ENCODE measurements at places on chromosomes 4 and X.

GRCh38 chrX:47176101-47176740 is 17.4 kb upstream of the UBA1 start:
- DNase-seq: no peak

- DNase-seq: no peak
Measured at GRCh38 chrX:103356858-103357257, 552 bp downstream of the TCEAL9 start.

GRCh38 chr4:15340332-15340731 is 87.5 kb upstream of the C1QTNF7 start:
- DNase-seq: no peak

DNA sequence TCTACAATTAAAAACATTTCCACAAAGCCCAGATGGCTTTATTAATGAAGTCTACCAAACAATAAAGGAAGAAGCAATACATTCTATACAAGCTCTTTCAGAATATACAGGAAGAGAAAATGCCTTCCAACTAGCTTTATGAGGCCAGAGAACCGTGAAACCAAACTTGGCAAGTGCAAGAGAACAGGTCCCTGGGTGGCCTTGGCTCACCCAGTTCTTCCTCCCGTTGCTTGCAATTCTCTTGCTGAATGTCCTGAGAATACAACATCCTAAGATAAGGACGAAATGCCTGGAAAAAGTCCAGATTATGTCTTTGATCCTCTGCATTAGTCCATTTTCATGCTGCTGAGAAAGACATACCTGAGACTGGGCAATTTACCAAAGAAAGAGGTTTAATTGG is 204.9 kb downstream of the MAD2L1 start:
- no peak for DNase-seq

DNA sequence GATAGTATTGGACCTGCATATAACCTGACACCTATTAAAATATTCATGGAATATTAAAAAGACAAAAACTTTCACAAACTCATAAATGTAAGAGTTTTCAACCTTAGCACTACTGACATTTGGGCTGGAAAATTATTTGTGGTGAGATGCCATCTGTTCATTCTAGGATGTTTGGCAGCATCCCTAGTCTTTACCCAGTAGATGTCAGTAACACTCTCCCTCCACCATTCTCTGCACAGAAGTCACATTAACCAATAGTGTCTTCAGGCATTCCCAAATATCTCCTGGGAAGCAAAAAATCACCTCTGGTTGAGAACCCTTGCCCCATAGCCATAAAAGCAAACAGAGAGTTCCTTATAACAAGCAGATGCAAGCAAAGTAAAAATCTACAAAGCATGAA is 41.4 kb upstream of the NDST4 start:
- no peak for DNase-seq

- DNase-seq: no peak
Measured at GRCh38 chr4:151942971-151943370, 182.2 kb upstream of the GATB start.

DNA sequence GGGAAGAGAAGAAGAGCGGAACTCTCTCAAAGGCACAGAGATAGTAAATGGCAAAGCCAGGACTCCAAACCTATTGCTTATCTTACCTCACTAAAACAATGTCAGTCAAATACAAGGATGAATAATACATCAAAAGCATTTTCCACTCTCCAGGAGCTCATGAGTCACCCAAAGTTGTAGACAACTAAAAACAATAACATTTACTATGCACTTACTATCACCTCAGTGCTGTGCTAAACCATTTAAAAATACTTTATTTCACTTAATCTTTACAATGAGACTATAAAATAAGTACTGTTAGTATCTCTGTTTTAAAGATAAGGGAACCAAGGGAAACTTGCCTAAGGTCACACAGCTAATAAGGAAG is 163.2 kb upstream of the SPANXC start:
- no peak for DNase-seq

DNA sequence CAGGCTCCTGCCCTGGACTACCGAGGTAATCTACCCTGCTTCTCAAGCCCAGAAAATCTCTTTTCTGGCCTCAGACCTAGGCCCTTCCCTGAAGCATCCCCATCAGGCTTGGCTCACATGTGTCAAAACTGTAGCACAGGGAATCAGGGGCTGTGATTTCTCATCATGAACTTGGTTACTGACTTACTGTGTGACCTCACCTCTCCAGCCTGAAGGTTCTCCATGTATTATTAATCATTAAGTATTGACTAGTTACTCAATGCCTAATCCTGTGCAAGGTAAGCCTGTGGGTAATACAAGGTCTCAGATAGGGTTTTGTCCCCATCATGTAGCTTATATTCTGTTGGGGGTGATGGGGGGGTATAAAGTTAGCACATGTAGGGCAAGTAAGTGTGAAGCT is 6.8 kb downstream of the SRPX2 start:
- DNase-seq: no peak

DNA sequence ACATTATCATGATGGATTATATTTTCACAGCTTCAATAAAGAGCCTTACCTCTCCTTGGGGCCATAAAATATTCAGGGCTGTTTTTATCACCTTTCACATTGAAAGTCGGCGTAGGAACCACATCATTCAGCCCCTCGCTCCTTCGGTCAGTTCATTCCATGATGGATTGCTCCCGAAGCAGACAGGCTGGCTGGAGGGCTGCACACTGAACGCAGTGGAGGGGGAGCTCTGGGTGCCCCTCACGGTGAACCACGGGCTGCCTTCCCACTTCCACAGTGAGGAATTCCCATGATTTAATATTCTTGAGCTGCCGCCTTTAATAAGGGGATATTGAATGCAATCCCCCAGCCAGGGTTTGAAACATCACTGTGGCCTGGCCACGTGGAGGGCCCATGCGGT is 16.0 kb downstream of the PPP2R2C start:
- no peak for DNase-seq
